ENCODE measurements at places on chromosomes 4 and X.

DNA sequence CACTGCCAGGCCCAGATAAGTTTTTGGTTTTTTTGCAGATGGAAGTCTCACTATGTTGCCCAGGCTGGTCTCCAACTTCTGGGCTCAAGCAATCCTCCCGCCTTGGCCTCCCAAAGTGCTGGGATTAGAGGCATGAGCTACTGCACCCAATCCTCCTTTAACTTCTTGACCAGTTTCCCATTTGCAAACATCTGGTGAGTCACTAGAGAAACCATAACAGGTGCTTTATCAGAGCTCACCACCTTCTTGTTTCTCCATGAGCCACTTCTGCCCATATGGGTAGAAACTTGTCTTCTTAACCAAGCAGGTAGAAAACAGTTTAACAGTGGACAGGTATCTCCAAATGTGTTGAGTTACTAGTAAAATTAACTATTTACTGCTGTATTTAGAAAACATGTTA lies 128.4 kb upstream of the AP1S2 start:
- no peak for DNase-seq

GRCh38 chrX:38494239-38494823 lies 67.0 kb upstream of the TSPAN7 start:
- no peak for DNase-seq

DNA sequence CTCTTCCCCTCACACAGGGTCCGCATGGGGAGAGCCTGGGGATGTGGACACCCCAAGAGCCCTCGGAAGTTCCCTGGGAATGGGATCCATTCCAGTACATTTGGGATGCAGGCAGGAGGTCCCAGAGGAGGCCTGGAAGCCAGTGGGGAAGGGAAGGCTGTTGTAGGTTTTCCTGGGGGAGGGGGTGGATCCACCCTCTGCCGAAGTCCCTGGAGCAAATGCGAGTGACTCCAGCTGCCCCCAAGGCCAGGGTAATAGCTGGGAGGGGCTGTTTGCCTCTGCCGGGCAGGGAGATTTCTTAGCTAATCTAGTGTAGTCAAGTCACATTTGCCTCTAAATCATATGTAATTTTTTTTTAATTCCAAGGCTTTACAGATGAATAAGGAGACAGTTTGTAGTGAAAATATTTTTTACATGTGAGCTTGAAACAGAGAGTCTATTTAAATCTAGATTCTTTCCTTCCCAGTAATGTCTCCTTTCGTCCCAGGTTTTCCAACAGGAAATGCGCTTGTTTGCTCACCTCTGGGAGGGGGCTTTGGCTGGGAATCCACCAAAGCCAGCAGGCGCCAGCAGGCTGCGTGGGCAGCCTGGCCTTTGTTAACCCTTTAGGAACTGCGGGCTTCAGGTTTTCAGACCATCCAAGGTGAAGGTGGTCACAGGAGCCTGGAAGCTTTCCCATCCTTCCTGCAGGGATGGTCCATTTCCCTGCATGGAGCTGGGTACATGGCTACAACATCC lies 26.8 kb downstream of the SH3TC1 start:
- DNase-seq: no peak

- DNase-seq: no peak
These were observed 56.4 kb upstream of the MAP3K15 start for GRCh38 chrX:19571711-19572110.

DNA sequence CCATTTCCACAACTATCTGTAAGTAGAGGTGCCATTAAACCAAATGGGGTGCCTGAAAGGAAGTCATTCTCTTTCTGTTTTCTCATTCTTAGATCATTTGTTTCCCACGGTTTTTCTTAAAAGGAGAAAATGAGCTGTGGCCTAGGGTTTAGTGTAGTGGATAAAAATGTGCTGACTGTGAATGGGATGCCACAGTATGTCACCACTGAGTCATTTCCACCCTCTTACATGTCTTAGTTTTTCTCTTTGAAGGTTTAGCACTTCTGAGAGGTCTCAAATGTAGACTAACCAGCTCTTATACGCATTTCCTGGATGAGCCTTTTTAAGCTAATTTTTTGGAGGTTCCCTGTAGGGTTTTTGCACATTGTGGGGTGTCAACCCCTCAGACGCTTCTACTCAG lies 244.5 kb upstream of the SPANXN1 start:
- DNase-seq: no peak

GRCh38 chr4:181966104-181966551 lies 277.1 kb upstream of the TENM3 start:
- no peak for DNase-seq

- DNase-seq: no peak
These were observed 21.6 kb downstream of the PCDH18 start for GRCh38 chr4:137510557-137511265.

GRCh38 chr4:77581724-77582123 lies 23.9 kb upstream of the CXCL13 start:
- DNase-seq: no peak

- DNase-seq: no peak
These were observed 192.0 kb downstream of the SMIM20 start for GRCh38 chr4:26105815-26106699.

GRCh38 chr4:53113431-53114225 lies 251.5 kb downstream of the RASL11B start:
- DNase-seq: no peak

DNA sequence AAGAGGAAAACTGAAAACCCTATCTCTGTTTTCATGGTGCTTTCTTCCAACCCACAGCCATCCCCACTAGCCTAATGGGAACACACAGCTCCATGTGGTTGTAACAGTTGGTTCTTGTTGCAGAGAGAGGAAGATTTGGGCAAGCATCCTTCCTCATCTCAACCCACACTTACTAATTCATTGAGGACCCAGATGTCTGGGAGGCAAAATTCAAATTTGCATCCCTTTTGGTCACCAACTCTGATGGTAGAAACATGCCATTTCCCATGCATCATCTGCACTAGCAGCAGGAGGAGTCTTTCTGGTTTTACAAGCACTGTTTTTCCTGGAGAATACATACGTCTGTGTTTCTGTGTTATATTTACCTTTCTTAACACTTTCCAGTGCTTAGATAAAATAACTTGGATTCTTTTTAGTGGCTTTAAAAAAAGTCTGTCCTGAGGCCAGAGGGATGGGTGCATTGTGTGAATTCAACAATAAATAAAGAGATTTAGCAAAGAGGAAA lies 301.0 kb downstream of the KCTD8 start:
- no peak for DNase-seq

DNA sequence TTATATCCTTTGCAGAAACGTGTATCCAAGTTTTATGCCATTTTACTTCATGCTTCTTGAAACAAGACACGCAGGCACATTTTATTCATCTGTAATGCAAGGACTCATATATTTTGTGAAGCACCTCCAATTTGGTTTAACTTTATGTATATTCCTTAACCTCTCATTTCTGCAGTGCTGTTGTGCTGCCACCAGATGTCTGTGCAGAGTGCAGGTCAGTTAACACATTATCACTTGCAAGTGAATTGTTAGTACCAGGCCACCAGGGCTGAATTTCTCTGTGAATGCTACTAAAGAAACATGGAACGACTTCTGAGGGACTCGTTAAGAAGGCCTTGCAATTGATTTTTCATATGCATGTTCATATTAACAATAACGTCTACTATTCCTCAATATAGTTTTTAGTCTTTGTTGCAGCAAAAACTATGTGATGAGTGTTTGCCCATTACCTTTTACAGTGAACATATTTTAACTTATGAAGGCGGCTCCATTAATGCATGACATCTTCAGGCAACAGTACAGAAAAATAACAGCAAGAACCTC lies 770.3 kb downstream of the NLGN4X start:
- DNase-seq: no peak

DNA sequence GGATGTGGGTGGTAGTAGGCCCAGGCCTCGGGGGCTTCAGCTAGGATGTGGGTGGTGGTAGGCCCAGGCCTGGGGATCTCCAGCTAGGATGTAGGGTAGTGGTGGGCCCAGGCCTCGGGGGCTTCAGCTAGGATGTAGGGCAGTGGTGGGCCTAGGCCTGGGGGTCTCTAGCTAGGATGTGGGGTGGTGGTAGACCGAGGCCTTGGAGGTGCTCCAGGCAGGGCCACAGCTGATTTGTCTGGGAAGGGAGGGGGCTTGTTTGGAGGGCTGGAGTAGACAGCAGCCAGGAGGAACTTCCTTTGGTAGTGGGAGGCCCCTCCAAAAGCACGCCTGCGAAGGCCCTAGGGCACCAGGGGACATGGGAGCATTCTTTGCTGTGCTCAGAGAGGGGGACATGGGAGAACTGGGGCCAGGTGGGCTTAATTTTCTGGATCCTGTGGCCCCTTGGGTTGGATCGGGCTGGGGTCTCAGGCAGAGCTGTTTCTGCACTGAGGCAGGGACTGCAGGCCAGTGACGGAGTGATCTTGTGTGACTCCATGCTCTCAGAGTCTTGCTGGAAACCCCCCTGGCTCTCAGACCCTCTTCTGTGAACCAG lies 3.3 kb upstream of the SPON2 start:
- DNase-seq: no peak

DNA sequence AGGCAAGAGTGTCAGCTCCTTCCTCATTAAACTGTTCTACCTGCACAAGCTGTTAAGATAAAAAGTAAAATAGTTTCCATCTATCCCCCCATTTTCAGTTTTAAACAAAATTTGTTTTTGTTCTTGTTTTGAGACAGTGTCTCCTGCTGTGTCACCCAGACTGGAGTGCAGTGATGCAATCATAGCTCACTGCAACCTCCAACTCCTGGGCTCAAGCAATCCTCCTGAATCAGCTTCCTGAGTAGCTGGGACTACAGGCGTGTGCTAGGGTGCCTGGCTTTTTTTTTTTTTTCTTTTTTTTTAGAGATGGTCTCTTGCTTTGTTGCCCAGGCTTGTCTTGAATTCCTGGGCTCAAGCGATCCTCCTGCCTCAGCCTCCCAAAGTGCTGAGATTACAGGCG lies 105.4 kb downstream of the HS6ST2 start:
- DNase-seq: no peak

DNA sequence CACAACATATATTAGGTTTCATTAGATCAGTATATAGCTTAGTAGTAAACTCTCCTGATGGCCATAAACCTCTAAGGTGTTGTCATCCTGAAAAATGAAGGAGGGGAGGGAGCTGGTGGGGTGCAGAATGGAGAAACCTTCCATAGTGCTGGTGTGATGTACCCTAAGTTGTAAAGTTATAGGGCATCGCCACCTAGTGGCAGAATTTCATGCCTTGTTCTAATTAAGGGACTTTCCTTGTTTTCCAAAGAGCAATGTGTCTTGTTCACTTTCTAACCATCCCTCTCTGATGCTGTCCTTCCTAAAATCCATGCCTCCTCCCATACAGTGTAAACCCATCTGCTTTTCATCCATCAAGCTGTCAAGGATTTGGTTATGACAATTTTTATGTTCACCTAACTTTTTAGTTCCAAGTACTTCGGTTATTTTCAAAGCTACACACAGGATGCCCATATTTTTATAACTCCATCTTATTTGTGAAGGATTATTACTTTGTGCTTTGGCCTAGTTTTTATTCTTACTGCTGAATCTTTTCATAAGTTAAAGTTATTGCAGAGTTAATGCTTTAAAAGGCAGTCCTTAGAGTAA lies 4.5 kb downstream of the NBDY start:
- no peak for DNase-seq

GRCh38 chrX:48574270-48575266 lies at the start of gene RBM3:
TSS of gene RBM3 (plus strand) at chrX:48574484. CDS start at chrX:48575181, 697 bp downstream.
- DNase-seq: peak; percentile 79

GRCh38 chrX:79477691-79478090 lies 110.6 kb upstream of the ITM2A start:
- DNase-seq: no peak

- DNase-seq: no peak
These were observed at the start of gene XPNPEP2 for GRCh38 chrX:129738466-129739308. TSS of gene XPNPEP2 (plus strand) at chrX:129738979. CDS start at chrX:129739214, 235 bp downstream.

- DNase-seq: no peak
These were observed 2532.5 kb downstream of the ARAP2 start for GRCh38 chr4:33711826-33712225.

- DNase-seq: no peak
These were observed 6.8 kb upstream of the OCIAD2 start for GRCh38 chr4:48913346-48913745.

- peak; percentile 8 for DNase-seq
These were observed 680.4 kb downstream of the DMD start for GRCh38 chrX:32530802-32531403.

GRCh38 chrX:38278682-38279081 lies 48.6 kb downstream of the RPGR start:
- DNase-seq: no peak

DNA sequence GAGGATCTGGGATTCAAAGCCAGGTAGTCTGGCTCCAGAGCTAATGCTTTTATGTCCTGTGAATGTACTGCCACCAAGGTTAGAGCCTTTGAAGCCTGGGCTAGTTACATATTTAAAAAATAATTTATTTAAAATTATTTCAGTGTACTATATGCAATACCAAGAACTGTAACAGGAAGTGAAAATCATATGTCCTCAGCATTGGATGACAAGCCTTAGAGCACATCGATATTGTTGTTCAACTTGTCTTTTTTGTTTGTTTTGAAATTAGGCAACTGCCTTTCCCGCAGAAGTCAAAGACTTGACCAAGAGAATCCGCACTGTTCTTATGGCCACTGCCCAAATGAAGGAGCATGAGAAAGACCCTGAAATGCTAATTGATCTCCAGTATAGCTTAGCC lies 73.1 kb upstream of the IL13RA1 start:
- no peak for DNase-seq

- DNase-seq: no peak
These were observed 105.1 kb downstream of the ADRA2C start for GRCh38 chr4:3871181-3871852.

DNA sequence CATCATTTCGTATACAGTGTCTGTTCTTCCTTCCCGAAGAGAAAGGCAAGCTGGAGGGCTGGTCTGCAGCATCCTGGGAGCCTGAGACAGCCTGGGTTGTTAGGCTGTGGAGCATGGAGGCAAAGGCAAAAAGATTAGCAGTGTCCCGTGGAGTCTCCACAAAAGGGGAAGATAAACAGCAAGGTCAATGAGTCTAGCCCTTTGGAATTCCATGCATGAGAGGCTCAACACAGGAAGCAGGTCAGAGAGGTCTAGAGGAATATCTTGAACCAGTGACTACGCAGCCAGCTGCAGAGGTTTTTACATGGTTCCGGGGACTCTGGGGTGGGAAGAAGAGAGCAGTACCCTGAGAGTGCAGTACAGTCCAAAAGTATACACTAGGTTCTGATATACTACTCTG lies 12.2 kb upstream of the MCF2 start:
- no peak for DNase-seq

- peak; percentile 38 for DNase-seq
These were observed at the start of gene MGST2 for GRCh38 chr4:139665690-139666529. TSS of gene MGST2 (plus strand) at chr4:139665819. CDS start at chr4:139666020, 201 bp downstream.

DNA sequence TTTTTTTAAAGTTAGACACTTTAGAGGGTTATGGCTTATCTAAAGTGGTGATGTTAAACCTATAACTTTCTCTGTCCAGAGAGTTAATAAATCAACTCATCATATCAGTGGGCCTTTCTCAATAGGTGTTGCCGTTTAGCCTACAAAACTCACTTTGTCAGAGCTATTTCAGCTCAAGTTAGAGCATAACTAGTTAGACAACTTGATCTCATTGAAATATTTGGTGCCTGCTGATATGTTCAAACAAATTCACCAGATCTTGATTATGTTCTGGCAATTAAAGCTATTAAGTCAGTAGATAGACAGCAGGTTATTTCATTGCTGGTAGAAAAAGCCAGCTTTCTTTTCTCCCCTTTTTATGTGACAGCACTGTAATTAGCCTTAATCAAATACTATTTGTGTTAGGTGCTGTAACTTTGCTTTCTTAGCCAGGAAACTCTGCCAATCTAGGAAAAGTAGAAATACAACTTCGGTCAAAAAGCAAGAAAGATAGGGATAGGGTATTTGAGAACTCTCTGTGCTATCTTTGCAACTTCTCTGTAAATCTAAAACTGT lies 191.8 kb downstream of the MAML3 start:
- DNase-seq: no peak

GRCh38 chrX:147736045-147736444 lies 175.7 kb upstream of the FMR1 start:
- no peak for DNase-seq

All from NCI-H187 (cell line).